Activated gamma-delta T cell treated with Interleukin-2 at 50 U/mL for 16 hours (primary cell): ENCODE measurements at places on chromosomes 16 and 17.

- DNase-seq, result no peak
These were observed 31.7 kb downstream of the ADCY7 start for GRCh38 chr16:50298075-50298460.

DNA sequence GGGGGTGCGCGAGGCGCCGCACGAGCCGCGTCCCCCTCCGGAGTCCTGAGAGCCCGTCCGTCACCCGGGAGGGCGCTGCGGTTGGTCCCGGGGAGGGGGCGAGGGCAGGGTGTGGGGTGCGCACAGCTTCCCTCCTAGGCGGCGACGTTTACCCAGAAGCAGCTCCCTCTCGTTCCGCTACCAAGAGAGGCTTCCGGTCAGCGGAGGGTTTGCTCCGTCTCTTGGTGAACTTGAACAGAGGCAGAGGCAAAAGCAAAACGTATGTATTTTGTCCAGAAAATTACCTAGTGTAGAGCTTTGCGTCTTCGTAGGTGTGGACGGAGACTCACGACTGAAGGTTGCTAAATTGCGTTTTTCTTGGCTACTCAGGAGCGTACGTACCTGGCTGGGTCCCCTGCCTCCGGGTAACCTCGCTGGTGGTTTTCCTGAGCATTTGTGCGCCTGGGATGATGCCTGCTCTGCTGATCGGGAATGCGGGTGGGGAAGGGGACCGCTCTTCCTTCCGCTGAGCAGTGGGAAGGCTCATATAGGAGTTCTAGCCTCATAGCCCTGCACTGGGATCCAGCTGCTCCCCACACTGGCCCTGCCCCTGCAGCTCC lies 833 bp downstream of the WSCD1 start:
- no peak for DNase-seq

DNA sequence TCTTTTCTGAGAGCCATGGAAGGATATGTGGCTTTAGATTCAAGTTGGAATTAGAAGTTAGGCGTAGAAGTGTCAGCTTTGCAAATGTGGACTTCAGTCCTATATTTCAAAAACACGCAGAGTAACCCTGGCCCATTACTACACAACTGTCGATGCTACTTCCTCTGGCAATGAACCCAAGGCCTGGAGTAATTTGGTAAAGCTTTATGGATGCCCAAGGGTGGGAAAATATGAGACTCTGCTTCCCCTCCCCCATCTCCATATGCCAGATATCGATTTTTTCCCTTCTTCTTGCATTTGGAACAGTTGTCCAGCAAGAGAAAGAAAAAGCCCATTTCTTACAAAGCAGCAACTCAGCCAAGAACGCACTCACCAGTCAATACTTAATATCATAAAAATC lies 2.9 kb upstream of the MAP1LC3B start:
- no peak for DNase-seq

DNA sequence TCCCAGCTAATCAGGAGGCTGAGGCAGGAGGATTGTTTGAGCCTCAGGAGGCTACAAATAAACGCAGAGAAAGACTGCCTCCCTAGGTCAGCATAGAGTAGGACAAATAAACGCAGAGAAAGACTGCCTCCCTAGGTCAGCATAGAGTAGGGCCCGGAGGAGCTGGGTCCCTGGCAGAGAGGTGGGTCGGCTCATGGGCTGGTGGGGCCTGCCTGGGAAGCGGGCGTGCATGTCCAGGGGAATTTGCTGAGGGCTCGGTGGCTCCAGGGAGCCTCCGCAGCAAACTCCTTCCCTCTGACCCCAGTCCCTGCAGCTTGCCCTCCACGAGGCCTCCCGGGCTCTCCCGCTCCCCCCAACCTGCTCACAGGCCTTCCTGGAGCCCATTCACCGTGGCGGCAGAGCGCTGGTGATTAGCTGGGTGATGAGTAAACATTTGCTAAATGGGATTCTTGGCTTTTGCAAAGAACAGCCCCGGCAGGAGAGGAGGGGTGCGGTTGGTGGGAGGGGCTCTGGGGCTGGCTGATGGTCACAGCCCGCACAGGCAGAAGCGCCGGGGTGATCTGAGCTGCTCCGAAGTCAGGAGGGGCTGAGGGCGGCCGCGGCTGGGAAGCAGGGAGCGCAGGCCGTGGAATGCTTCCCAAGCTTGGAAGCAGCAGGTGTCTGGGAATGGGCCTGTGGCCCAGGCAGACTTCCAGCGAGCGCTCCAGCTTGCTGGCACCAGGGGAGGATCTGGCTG lies 93.1 kb downstream of the RTN4RL1 start:
- DNase-seq, result no peak

GRCh38 chr16:77238593-77238992 lies 39.4 kb downstream of the SYCE1L start:
- DNase-seq, result no peak

GRCh38 chr17:9668517-9668916 lies 23.2 kb downstream of the USP43 start:
- DNase-seq, result no peak

DNA sequence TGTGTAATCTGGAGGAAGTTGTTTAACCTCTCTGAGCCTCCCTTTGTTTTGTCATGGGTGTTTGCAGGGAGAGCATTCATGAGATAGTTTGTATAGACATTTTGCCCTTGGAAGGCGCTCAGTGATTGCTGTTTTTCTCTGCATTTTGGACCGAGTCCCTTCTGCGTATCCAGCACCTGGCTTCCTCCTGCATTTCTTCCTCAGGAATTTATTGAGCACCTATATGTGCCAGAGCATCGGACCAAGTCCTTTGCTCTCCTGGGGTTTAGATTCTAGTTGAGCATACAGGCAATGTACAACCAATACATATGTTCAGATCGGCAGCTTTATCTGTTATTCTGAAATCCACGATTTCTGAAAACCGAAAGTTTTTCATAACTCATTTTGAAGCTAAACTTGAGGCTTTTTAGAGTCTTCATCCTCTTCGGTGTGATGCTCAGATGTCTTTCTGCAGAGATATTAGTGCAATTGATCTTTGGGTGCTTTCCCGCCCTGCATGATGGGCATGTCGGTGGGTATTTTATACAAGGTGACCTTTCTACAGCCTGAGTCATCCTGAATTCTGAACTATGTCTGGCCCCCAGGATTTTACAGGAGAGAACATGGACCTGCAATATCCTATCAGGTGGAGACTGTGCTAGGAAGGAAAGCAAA lies 4.1 kb downstream of the IL4R start:
- no peak for DNase-seq

- DNase-seq, result no peak
These were observed 158.5 kb upstream of the CACNG5 start for GRCh38 chr17:66676421-66676820.

- no peak for DNase-seq
These were observed 16.3 kb downstream of the MYL4 start for GRCh38 chr17:47225436-47225858.

GRCh38 chr17:44837196-44837595 lies 7.1 kb upstream of the GJC1 start:
- DNase-seq, result no peak

DNA sequence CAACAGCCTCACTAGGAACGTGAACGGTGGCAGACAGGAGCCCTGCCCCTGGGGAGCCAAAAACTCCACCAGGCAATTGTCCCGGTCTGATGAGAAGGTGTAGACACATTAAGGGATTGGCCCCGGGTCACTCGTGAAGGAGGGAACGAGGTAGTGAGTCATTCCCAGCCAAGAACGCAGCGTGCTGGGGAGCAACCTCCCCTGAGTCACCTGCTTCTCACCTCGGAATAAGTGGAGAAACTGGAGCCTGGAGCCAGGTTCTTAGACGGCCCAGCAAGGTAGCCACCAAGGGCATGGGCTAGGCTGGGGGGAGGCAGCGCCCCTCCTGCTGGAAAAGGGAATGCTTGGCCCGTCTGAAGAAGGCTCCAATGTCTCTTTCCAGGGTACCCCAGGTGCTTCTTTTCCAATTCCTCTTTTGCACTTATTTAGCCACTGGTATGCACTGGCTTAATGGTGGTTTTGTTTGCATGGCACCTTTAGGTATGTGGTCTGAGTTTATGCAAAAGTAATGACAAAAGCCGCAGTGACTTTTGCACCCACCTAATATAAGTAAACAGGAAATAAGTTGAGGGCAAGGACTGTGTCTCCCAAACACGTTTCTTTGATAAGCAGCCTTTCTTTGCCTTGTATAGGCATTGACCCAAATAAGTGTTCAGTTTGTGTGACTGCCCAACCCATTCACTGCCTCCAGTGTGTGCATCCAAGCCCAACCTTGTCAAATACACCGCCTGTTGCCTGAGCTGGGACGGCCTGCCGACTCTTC lies 1.8 kb upstream of the HELZ start:
- DNase-seq, result peak; percentile 62

GRCh38 chr17:19915245-19915978 lies 47.7 kb upstream of the ULK2 start:
- no peak for DNase-seq

DNA sequence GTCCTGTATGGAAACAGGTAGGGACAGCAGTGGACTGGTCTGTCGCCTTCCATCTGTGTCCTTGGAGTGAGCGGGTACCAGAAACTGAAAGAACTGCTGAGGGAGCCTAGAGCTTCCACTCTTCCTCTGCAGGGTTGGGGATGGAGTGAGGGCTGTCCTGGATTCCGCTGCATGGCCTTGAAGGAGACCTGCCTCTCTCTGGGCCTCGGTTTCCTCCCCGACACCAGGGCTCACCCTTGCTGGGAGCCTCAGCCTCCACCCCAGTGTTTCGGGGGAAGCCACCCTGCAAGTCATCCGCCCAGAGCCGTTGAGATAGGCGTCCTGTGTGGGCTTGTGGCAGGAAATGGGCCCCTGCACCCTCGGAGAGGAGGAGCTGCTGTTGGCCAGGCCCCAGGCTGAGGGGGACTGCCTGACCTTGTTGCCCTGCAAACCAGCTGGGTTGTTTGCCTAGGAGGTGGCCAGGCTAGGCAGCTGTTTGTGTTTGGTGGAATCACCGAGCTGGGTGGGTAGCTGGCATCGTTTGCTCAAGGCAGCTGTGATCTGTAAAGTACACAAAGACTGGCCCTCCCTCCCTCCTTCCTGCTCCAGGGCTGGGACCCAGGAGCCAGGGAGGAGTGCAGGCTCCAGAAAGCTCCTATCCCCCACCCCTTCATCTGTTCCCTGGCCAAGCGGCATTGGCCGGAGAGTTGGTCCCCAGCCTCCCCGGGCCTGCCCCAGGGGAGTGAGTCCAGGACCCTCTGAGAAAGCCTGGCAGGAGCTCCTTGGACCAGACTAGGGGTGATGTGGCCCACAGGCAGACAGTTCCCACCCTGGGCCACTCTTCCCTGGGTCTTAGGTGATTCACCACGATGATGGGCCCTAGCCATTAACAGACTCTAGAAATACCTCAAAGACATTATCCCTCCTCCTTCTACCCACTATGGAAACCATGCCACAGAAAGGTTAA lies 1.3 kb downstream of the RAB37 start:
- peak; percentile 92 for DNase-seq

DNA sequence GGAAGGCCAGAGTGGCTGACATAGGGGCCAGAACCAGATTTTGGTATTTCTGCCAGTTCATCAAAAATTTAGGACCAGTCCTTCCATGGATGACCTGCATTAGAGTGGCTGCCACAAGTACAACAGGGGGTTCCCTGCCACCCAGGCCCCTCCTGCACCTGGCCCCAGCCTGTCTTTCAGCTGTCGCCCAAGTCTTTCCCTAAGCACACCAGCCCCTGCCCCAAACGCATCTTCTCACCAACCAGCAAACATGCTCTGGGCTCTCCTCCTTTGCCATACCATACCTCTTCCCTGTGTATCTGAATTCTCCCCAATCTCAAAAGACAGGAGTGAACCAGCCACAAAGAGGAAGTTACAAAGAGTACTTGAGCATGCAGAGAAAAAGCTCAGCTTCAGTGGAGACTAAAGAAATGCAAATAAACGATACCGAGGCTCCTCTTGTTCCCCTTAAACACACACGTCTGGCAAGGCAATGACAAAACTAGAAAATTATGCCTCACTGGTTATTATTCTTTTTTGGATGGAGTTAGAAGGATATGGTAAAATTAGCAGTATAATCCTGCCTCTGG lies 130.6 kb downstream of the DYNLRB2 start:
- DNase-seq, result no peak

DNA sequence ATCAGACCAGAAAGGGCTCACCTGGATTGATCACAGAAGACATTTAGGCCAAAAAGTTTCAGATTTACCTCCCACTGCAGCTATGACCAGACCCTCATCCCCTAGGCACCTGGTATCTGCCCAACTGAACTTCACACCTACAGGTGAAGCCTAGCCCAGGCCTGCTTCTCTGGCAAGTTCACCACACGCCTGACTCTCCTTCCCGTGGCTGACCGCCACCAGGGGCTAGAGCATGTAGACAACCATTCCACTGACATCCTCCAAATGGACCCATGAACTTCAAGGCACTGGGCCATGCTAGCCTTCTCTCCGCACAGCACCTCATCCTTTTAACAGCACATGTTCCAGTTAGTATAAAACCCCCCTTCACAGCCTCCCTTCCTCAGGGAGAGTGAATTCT lies 18.8 kb downstream of the ZCCHC14 start:
- no peak for DNase-seq

DNA sequence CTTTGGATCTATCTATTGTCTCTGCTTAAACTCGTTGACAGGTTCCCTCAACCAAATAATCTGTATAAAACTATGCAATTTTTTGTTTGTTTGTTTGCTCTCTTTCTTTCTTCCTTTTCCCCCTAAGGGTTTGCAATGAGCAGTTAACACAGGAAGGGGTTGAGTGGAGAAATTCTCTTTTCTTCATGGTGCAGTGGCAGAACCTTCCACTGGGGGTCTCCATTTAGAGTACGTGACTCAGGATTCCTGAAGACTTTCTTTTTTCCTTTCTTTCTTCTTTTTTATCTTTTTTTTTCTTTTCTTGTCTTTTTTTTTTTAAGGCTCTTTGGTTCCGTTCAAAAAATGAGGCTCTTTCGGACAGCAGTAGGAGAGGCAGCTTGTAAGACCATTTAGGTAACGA lies 19.5 kb upstream of the RBFOX1 start:
- DNase-seq, result no peak

DNA sequence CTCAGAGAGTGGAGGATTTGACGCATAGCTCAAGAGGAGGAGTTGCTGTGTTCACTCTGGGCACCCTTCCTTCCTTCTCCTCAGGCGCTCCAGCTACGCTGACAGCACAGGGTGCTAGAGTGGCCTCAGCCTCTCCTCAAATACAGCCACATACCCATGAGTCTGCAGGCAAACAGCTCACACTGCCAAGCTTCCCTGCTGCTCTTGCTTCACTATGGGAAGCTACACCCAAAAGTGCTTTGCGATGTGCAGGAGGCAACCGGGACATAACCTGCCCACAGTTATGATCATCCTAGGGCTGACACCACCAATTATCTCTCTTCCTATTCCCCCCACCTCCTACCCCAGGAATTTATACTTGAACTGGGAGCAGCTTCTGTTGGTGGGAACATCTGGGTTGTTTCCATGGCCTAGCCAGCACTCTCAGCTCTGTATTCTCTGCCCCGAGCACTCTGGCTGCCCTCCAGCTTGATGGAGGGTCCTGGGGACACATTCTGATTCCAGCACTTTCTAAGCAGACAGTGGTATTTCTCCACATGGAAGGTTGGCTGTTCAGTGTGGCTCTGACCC lies 40.3 kb upstream of the SREBF1 start:
- no peak for DNase-seq

- DNase-seq, result no peak
These were observed 7.6 kb downstream of the SPNS2 start for GRCh38 chr17:4506175-4506813.

DNA sequence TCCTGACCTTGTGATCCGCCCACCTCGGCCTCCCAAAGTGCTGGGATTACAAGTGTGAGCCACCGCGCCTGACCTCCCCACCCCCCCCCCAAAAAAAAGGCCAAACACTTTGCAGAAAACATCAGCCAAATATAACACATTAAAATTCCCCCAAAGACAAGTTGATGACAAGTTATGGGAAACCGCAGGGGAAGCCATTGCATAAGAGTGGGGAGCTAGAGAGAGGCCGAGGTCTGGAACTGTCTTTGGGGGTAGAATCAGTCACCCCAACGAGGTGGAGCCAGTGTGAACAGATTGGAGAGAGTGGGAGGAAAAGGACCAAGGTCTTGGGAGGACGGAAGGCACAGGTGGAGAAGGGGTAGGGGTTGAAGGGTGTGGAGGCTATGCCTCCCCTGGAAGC lies 2.8 kb downstream of the DRC3 start:
- DNase-seq, result no peak
